ENCODE measurements at places on chromosomes 13 and 19. TPM values are rescaled to one million over a fixed set of nuclear protein-coding genes. Genes with fewer than 3 reads are reported as not detected.

- no peak for DNase-seq
Measured at GRCh38 chr13:30481241-30481760, 15.6 kb upstream of the HMGB1 start.

GRCh38 chr19:43460362-43461016 lies 4.9 kb downstream of the LYPD3 start:
- no peak for DNase-seq

- no peak for DNase-seq
Measured at GRCh38 chr19:34734537-34735103, 577 bp downstream of the ZNF181 start.

DNA sequence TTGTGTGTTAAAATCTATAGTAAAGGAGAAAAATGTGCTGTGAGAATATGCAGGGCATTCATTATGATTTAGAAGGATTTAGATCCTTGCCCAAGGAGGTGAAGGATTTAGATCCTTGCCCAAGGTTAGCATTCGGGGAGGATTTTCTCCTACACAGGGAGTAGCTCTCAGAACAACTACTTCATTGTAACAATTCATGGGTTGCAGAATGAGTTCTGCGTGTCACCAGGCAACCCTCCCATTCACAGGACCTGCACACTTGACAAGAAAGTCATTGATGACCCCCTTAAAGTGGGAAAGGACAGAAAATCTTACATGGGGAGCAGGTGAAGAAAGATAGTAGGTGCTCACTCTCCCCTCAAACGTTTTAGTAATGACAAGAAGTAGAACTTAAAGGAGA lies 167.1 kb upstream of the MAB21L1 start:
- DNase-seq = no peak

GPR4 gene
- polyA plus RNA-seq = 5.3 TPM

All from right lung (tissue), 10 donors.